ENCODE measurements at places on chromosomes 7 and 10.

GRCh38 chr7:113698556-113699220, 220.1 kb downstream of the PPP1R3A start:
- DNase-seq = no peak

GRCh38 chr7:93894966-93895640, 4.5 kb upstream of the TFPI2 start:
- DNase-seq = no peak

DNA sequence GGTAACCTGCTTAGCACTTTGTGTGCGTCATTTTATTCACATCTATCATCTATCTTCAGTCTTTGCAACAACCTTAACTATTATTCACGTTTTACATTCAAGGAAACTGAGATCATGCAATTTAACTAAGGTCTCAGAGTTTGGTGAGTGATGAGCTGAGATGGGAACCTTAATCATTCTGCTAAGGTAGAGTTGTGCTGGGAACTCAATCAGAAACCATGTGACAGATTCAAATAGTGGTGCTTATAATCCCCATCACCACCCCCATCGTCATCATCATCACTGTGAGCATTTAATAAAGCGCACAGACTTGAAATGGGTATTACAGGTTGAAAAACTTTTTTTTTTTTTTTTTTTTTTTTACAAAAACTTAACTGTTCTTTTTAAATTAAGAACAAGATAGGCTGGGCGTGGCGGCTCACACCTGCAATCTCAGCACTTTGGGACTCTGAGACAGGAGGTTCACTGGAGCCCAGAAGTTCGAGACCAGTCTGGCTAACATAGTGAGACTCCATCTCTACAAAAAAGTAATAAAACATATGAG, 160.9 kb downstream of the PIP4K2A start:
- DNase-seq = no peak

DNA sequence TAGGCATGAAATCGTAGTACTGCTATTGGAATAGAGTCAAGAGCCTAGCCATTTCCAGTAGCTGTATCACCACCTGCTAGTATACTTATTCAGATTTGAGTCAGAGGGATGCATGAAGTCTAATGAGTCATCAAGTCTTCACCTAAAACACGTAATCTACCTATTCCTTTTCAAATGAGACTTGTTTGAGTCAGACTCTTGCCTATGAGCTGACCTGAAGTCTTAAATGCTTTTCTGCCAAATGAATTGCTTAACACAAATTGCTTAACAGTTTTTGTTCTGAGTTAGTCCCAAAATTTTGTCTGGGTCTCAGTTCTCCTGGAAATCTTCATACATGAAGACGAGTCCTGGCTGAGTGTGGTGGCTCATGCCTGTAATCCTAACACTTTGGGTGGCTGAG, 165.2 kb downstream of the GNAT3 start:
- DNase-seq = no peak

- DNase-seq = no peak
Measured at GRCh38 chr7:65554-65953, 126.8 kb upstream of the FAM20C start.

DNA sequence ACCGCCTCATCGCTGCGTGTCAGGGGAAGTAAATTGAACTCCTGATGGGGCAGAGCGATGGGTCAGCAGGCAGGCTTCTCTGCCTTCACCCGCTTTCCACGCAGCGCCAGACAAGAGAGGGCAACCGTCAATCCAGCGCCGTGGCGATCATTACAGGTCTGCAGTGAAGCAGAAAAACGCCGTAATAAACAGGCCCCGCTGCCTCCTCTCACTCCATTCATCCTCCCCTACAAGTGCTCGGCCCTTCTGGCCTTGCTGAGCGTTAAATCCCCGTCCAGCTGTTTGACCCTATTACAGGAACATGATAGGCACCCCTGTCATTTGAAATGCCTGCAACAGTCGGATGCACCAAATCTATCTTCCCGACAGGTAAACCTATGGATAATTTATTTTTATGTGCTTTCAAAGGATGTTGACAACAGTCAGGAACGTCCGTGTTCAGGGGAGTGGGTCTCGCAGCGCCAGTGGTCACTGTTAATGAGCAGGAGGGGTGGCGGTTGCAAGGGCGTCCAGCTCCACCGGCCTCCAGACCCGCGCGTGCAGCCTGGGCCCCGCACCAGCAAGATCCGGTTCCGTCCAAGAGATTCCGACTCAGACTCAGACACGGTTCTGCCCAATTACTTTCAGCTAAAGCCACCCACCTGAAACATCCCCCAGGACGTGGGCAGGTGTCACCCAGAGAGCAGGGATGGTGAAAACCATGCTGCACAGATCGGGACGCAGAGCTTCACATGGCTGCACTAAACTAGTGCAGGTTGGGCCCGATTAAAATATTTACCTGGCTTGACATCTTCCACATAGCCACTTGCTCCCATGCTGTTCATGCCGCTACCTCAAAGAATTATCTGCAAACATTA, 508.0 kb upstream of the MGMT start:
- DNase-seq = no peak

DNA sequence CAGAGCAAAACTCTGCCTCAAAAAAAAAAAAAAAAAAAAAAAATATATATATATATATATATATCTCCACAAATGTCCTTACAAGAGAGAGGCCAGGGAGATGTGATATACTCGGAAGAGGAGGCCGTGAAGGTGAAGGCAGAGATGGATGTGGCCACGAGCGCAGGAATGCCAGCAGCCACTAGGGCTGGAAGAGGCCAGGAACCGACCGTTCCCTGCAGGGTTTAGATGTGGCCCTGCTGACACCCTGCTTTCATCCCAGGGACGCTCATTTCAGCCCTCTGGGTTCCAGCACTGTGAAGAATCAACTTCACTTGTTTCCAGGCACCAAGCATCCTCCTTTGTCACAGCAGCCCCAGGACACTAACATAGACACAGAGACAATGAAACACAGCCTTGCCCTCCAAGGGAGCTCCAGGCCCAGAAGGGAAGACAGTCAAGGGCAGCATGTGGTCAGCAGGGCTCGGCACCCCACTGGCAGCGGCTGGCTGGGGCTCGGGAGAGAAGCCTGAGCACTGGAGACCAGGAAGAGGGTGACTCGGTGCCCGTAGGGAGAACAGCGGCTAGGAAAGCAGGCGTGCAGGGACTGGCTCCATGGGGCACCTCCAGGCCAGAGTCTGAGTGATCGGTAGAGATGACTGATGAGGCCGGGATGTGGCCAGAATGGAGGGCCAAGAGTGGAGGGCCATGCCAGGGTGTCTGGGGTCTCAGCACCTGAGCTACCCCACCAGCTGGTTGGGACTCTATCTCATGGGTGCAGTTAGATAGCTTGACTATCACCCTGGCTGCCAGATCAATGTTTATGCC, 7.6 kb downstream of the WDR86 start:
- DNase-seq = no peak

GRCh38 chr7:74453322-74454011, at the start of gene GTF2IRD1:
Gene GTF2IRD1, plus strand, starts transcription at chr7:74453906. Its CDS starts 54,175 bp downstream, at chr7:74508081.
- peak; percentile 66 for DNase-seq

DNA sequence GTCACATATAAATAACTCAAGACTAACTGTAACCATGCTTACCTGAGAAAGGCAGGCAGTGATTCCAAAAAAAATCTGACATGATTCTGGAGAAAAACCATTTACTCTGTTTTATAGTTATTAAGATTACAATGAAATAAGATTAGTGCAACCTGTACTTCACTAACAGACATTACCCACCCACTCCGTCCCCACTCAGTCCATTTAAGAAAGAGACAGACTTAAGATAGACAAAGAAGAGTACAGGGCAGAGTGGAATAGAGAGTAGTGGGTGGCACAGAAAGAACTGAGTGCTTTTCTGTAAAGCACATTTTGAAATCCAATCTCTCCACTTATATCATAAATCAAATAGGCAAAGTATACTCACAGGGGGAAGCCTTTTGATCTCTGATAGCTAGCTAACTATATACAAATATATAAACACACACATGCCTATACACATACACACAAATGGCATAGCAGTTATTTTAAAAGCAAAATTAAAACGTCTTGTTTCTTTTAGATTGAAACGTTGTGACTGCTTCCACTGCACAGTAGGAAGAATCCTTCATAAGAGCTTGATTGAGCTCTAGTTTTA, 11.9 kb downstream of the PAXIP1 start:
- no peak for DNase-seq

GRCh38 chr7:77923419-77923818, 124.8 kb downstream of the PHTF2 start:
- DNase-seq = no peak

- peak; percentile 39 for DNase-seq
Measured at GRCh38 chr10:89283936-89284475, 17.8 kb upstream of the IFIT2 start.

DNA sequence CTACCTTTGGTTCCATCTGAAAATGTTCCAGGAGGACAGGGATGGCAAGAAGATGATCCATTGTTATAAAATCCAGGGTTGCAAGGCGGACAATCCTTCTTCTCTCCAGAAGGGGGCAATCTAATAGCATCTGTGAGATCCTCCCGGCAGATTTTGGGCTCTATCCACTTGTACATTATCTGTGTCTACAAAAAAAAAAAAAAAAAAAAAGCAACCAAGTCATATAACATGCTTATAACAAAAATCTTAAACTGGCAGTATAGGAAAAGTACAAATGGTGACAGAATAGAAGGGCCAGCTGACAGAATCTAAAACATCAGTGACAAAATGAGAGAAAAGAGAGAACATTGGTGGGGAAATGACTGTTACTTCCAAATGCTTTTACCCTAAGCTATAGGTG, 132.7 kb downstream of the ELAPOR2 start:
- peak; percentile 13 for DNase-seq

- no peak for DNase-seq
Measured at GRCh38 chr7:128389085-128389617, 20.6 kb downstream of the IMPDH1 start.

DNA sequence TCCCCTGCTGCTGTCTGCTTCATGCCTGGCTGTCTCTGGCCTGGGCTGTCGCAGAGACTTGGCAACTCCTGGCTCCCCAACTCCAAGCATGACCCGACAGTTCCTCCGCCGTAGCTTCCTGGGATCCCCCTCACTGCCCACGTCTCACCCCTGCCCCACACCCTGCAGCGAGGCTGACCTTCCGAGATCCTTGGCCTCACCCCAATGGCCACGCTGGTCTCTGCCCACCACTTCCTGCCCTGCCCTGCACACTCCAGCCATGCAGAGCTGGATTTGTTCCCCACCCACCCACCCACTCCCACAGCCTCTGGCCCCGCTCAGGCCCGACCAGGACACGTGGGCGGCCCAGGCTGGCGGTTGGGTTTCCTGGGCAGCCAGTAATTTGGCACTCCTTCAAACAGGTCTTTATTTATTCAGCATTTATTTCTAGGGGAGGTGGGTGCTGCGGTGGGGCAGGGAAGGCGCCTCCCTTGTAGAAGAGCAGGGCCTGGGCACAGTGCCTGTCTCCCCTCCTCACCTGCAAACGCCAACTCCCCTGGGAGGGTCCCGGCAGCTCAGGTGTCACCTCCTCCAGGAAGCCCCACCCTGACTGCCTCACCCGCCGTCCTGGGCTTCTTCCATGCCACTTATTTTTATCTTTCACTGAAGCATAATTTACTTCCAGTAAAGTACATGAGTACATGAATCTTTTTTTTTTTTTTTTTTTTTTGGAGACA, 25.5 kb downstream of the GTF2IRD1 start:
- peak; percentile 20 for DNase-seq

DNA sequence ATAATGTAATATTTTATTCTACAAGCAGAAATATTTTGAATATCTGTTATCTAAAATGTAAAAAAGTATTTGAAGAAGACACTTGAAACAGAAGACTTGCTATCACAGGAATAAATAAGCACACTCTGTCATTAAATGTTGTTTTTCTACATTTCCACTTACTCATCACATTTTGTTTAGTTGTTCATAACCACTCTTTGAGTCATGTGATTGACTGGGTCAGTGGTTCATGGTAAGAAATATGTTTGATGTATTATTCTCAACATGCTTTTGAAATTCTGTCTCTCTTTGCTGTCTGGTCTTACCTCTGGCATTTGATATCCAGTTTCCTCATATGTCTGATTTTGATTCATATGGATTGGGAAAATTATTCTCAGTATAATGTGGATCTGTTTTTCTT, 171.8 kb downstream of the SUGCT start:
- no peak for DNase-seq

GRCh38 chr10:129800796-129801340, 163.2 kb downstream of the EBF3 start:
- no peak for DNase-seq

DNA sequence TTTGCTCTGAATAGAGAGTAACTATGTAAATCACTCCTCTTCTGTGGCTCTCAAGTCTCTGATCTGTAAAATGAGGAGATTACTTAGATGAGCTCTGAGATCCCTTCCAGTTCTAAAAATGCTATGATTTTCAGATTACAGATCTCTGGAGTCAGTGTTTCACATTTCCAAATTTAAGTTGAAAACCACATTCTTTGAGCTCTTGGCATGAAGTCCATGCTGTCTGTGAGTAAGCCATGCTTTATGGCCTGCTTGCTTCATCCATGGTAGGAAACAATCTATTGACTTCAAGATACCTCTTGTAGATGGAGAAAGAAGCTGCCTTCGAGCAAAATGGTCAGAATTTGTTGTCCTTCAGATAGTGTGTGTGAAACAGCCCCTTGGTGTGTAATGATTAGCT, 64.9 kb downstream of the CELF2 start:
- no peak for DNase-seq

GRCh38 chr7:43553999-43554398, 28.9 kb upstream of the STK17A start:
- DNase-seq = no peak

GRCh38 chr7:22444181-22444971, 55.6 kb downstream of the STEAP1B start:
- no peak for DNase-seq

DNA sequence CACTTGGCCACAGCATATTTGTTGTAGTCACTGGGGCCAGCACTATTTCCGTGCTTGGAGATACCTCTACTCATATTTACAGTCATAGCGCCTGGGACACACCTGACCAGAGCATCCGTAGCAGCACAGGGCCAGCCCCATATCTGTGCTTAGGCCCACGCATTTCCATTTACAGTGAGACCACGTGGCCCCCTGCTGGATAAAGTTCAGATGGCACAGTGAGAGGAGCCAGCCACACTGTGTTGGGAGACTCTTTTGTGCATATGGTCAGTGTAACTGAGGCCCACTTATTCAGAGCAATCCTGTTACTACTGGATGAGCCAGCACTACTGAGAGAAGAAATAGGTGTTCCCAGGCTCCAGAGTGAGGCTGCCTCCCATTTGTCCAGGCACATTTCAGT, 455.3 kb downstream of the REEP3 start:
- peak; percentile 12 for DNase-seq

- DNase-seq = no peak
Measured at GRCh38 chr7:47392241-47392759, 189.6 kb downstream of the TNS3 start.

GRCh38 chr7:155523168-155523675, 23.1 kb downstream of the CNPY1 start:
- no peak for DNase-seq

DNA sequence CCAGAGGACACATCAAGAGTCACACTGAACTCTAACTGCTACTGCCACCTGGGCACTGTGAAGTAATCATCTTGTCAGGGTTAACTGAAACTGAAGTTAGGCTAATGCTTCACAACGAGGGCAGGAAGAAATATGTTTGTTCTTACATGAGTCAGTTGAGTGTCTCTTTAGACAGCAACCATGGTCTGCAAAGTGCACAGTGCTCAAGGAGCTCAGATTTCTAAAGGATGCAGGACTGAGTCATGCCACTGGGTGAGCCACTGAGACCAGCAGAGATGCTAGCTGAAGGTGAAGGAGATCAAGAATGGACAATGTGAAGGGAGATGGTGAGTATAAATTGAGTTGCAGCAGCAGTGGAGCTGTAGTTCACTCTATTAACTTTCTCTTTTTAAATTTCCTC, 76.0 kb upstream of the CTTNBP2 start:
- no peak for DNase-seq

- DNase-seq = no peak
Measured at GRCh38 chr10:109029870-109030269, 893.4 kb downstream of the XPNPEP1 start.

Measured in NCI-H774 (cell line).